Kidney epithelial cell (primary cell): ENCODE measurements at places on chromosomes 12 and 14.

- DNase-seq: no peak
Observed at GRCh38 chr12:3354586-3354985, 136.4 kb upstream of the PRMT8 start.

- DNase-seq: no peak
Observed at GRCh38 chr12:88921890-88922532, 341.7 kb upstream of the KITLG start.

GRCh38 chr12:52057638-52058576, 6.7 kb downstream of the NR4A1 start:
- DNase-seq: no peak

DNA sequence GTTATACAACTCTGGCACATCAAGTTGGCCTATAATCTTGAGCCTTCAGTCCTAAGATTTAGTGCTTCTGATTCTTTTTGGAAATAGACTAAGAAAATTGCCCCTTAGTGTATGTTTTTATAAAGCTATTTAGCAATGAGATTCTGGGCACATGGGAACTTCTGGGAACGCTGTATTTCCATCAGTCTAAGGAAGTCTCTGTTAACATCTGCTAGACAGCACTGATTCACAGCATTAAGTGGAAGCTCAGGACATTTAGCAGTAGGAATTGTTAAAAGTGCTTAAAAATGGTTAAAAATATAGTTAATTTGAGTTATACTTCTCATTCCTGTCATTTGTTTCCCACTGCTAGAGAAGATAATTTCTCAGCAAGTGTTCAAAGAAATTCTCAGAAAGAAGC, 579.1 kb downstream of the SLC16A7 start:
- DNase-seq: no peak

- no peak for DNase-seq
Observed at GRCh38 chr12:127711108-127711507, 555.9 kb upstream of the TMEM132C start.

- no peak for DNase-seq
Observed at GRCh38 chr14:50906326-50907065, 34.6 kb downstream of the ABHD12B start.

- DNase-seq: no peak
Observed at GRCh38 chr14:94544726-94545125, 16.5 kb upstream of the SERPINA4 start.

DNA sequence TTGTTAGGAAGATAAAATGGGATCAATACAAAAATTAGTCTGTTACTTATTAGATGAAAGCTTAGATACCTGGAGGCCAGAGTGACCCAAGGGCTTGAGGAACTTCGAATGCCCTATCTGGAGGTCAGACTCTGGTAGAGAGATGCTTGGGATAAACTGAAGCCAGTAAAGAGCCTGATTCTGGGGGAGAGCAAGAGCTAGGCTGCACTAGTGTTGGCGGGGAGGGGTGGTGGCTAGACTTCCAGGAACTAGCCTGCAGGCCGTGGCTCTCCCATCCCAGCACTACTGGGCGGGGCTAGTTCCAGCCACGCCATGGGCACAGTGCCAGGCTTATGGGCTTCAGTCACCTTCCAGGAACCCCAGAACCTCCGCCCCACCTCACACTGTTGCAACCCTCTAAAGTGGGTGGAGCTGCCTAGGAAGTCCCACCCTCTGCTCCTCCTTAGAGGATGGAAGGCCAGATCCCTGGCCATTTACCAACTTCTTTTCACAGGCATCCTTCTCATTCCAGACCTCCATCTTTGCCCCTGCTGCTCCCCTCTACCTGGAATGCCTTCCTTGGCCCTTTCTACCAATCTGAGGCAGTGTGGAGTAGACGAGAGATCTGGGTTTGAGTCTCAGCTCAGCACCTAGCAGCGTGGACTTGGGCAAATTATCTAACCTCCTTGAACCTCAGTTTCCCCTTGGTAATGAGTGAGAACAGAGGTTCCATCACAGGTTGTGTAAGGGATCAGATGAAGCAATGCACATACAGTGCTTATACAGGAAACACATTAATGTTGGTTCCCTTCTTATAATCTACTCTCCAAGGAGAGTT, 6.3 kb upstream of the NFE2 start:
- peak; percentile 41 for DNase-seq

DNA sequence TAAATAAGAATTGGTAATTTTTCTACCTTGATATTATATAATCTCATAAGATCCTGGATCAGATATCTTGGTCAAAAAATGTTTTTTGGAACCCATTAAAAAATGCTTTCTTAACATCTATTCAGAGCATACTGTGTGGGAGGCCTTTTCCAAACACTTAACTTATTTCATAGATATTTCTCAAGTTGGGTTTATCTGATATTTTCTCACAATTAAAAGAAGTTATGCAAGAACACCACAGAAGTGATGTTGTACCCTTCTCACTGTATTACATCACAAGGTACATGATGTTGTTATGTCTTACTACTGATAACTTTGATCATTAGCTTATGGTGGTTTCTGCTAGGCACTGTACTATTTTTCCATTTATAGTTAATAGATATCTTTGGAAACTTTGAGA, 23.4 kb upstream of the PRPF39 start:
- no peak for DNase-seq

DNA sequence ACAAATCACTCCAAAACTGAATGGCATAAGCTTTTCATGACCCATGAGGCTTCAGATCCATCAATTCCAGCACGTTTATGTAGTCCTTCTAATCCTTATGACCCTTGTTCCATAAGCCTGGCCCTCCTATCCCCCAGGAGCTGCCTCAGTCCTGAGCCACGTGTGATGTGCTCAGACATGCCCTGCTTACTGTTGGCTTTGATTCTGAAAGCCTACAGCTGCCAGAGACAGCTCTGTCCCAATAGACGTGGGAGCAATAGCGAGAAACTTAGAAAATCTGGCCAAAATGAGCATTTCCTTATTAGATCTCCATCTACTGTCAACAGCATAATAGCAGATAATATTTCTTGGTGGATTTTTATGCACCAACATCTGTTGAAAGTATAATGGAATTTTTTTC, 33.2 kb downstream of the DUSP6 start:
- no peak for DNase-seq

DNA sequence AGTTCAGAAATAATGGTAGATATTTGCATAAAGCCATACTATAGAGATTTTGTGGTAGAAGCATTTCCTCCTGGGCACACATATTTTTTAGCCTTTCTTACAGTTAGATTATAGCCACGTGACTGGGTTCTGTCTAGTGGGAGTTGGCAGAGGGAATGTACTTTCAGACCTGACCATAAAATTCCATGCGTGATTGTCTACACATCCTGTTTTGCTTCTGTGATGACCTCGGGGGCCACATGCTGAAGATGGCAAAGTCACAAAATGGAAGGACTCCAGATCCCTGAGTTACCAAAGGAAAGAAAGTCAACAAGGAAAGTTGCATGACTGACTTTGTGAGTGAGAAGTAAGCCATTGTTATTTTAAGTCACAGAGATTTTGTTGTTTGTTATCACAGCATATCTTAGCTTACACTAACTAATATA, 14.6 kb upstream of the MIA2 start:
- no peak for DNase-seq

GRCh38 chr12:13744561-13744960, 236.8 kb downstream of the GRIN2B start:
- no peak for DNase-seq

DNA sequence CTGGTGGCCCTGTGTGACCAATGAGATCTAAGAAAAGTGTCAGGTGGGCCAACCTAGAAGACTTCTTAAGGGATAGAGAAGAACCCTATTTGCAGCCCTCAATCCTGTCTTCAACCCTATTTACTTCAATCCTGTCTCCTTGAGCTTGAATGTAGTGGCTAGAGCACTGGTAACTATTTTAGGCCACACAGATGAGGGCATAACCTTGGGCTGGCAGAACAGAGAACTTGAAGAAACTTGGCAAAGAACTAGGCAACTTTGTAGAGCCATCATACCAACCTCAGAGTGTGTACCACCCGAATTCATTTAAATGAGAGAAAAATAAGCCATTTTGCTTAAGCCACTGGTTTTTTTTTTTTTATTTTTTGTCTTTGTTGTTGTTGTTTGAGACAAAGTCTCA, 94.8 kb downstream of the TMTC1 start:
- DNase-seq: no peak

GRCh38 chr12:51726161-51726560, 122.4 kb downstream of the FIGNL2 start:
- DNase-seq: no peak

GRCh38 chr12:32032205-32032810, 73.1 kb downstream of the RESF1 start:
- no peak for DNase-seq

DNA sequence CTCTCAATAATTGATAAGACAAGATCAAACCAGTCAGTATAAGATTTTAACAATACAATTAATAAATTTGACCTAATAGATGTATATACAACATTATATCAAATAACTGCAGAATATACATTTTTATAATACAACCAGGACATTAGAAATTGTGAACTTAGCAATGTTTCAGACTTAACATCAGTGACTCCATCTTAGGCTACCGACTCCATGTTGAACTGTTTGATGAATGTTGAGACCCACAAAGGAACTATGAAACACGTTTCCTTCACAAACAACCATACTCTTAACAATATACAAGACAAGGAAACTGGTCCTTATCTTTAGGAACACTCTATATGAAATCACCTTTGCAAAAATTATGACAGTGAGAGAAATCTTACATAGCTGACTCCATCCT, 13.9 kb upstream of the LALBA start:
- DNase-seq: no peak

DNA sequence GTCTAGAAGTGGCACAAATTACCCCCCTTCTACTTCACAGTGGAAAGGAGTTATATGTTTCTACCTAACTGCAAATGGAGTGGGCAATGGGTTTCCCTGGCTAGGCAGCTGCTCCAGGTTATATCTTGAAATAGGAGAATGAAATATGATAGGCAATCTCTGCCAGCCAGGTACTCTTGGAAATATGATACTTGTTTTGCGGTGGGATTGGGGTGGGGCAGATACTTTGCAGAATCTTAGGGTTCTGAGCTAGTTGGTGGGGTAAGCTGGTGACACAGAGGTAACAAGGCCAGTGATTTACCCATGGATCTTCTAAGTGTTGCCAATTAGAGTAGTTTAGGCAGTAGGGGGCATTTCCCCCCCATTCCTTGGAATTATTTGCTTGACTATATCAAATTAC, 140.1 kb downstream of the ATP23 start:
- DNase-seq: no peak

GRCh38 chr12:33180918-33181317, 258.7 kb downstream of the SYT10 start:
- DNase-seq: no peak

GRCh38 chr12:113929312-113929989, 36.7 kb downstream of the RBM19 start:
- no peak for DNase-seq

- no peak for DNase-seq
Observed at GRCh38 chr14:102538602-102539543, 29.3 kb upstream of the ANKRD9 start.

- DNase-seq: no peak
Observed at GRCh38 chr14:57987051-57987450, 121.2 kb upstream of the SLC35F4 start.

- DNase-seq: no peak
Observed at GRCh38 chr14:35533357-35534207, at the start of gene INSM2. Gene INSM2 (plus strand): TSS chr14:35534164. CDS start chr14:35534253, 89 bp downstream.

- peak; percentile 60 for DNase-seq
Observed at GRCh38 chr14:54638135-54638446, 71.2 kb downstream of the SAMD4A start.

DNA sequence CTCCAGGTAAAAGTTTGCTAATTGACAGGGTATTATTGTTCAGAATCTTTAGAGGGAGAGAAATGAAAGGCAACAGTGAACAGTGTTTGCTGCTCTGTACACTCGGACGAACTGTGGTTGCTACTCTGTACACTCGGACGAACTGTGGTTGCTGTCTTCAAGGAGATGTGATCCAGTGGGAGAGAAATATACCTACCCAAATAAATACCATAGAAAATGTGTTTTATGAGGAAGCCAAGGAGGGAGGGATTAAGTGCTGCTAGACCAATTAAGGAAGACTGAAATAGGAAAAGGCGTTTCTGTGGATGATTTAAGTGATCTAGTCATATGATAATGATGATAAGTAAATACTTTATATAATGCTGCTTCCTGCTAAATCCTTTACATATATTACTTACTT, 2.7 kb downstream of the STK38L start:
- DNase-seq: no peak

GRCh38 chr12:131698286-131698685, 12.6 kb upstream of the SFSWAP start:
- no peak for DNase-seq
